ENCODE measurements at places on chromosomes 16 and 17.

DNA sequence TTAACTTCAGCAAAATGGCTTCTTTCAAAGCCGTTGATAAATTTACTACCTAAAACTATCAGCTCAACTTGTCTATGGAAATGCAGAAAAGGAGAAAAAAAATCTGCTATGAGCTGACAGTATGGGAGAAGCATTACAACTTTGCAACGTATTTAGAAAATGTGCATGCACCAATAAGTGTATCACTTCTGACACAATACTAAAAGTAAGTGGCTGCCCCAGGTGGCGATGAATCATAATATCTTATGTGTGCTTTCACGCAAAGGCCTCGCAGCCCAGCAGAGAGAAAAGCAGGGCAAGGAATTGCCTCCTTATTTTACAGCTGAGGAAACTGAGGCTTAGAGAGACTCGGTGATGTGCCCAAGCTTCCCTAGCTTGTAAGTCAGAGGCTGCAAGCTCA lies 101.8 kb downstream of the SALL1 start:
- no peak for DNase-seq

GRCh38 chr17:4090898-4091297 lies 51.9 kb downstream of the ZZEF1 start:
- no peak for DNase-seq

DNA sequence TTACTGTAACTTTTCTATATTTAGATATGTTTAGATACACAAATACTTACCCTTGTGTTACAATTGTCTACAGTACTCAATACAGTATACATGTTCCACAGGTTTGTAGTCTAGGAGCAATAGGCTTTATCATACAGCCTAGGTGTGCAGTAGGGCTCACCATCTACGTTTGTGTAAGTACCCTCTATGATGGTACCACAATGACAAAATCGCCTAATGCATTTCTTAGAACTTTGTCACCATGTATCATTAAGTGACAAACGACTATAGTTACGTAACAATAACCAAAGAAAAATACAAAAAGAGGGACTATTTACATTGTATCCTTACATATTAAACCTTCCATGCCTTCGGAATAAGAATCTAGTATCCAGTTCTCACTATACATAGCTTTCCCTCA lies 8.0 kb downstream of the STAT5B start:
- DNase-seq: no peak

- no peak for DNase-seq
Measured at GRCh38 chr16:1919327-1919998, 1.2 kb upstream of the HS3ST6 start.

DNA sequence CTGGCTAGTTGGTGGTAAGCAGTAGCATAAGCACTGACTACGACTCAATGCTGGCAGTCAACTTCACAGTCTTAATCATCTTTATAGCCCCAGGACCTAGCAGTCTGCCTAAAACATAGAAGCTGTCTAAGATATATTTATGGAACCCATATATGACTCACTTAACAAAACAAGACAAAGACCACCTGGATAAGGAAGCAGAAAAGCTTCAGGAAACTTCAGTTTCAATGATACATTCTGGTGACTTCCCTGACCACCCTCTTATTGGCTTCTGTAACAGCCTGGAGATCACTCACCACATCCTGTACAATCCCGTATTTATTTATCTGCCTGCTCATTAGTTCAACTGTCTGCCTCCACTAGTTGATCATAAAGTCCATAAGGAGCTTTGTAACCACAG lies 95.5 kb downstream of the PMP22 start:
- DNase-seq: peak; percentile 96
